ENCODE measurements at places on chromosomes 11 and 22.

GRCh38 chr11:28535677-28536076 lies 427.5 kb downstream of the METTL15 start:
- no peak for DNase-seq

- no peak for DNase-seq
Observed at GRCh38 chr11:122045181-122045586, 70.8 kb downstream of the BLID start.

DNA sequence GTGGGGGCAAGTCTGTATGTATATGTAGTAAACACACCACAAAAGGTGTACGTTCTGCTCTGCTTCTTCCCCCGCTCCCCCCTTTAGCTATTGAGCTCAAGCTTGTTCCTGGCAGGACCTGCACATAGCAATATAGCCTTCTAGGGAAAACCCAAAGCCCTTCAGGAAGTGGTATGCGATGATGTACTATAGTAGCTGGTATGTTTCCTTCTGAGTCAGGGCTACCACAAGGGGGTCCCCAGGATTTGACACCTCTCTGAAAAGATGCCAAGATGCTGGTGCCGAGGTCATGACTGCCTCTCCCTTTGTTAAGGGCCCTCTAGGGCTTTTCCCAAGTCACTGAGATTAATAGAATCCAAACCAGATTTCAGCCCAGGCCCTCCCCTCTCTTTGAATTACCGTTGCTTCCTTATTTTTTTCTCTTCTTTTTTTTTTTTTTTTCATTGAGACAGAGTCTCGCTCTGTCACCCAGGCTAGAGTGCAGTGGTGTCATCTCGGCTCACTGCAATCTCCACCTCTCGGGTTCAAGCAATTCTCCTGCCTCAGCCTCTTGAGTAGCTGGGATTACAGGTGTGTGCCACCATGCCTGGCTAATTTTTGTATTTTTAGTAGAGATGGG lies 268.4 kb downstream of the ETS1 start:
- DNase-seq, result peak; percentile 55

GRCh38 chr11:109986488-109986887 lies 106.7 kb upstream of the ZC3H12C start:
- no peak for DNase-seq

GRCh38 chr11:61004180-61004611 lies 32.7 kb downstream of the CD6 start:
- peak; percentile 52 for DNase-seq

- peak; percentile 10 for DNase-seq
Observed at GRCh38 chr22:41873391-41873790, 40.5 kb downstream of the SREBF2 start.

GRCh38 chr22:50702821-50703725 lies 30.4 kb downstream of the SHANK3 start:
- DNase-seq, result no peak

- DNase-seq, result no peak
Observed at GRCh38 chr11:79437981-79438630, 2.7 kb downstream of the TENM4 start.

DNA sequence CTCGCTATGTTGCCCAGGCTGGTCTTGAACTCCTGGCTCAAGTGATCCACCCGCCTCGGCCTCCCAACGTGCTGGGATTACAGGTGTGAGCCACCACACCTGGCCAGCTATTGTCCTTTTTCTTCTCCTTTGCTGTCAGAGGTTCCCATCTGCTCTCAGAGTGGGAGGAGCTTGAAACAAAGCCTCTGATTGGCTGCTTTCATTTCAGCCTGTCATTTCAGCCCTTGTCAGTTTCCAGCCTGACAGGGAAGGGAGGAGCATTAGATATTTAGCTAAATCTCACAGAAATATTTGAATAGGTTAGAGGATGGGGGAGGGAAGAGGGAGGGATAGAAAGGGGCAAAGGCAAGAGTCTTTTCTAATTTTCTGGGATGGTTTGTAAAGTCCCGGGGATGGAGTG lies 8.7 kb downstream of the SLC22A6 start:
- DNase-seq, result no peak

DNA sequence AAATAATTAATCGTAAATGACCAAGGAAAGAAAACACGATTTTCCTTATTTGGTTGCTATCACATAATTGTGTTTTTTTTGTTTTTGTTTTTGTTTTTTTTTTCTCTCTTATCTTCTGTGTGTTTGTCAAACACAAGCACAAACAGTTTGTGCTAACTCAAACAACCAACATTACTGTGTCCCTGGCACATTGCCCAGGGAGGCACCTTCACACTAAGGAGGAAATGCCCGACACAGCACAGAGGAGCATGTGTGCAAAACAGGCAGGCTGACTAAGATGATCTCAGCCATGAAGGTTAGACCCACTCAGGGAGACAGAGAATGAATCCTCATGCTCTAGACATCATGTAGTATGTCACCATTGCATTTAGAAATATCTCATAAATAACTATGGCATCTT lies 130.1 kb downstream of the SOX6 start:
- DNase-seq, result no peak

GRCh38 chr11:126840201-126840886 lies 160.2 kb downstream of the KIRREL3 start:
- DNase-seq, result no peak

- no peak for DNase-seq
Observed at GRCh38 chr11:15150507-15150906, 35.8 kb downstream of the INSC start.

DNA sequence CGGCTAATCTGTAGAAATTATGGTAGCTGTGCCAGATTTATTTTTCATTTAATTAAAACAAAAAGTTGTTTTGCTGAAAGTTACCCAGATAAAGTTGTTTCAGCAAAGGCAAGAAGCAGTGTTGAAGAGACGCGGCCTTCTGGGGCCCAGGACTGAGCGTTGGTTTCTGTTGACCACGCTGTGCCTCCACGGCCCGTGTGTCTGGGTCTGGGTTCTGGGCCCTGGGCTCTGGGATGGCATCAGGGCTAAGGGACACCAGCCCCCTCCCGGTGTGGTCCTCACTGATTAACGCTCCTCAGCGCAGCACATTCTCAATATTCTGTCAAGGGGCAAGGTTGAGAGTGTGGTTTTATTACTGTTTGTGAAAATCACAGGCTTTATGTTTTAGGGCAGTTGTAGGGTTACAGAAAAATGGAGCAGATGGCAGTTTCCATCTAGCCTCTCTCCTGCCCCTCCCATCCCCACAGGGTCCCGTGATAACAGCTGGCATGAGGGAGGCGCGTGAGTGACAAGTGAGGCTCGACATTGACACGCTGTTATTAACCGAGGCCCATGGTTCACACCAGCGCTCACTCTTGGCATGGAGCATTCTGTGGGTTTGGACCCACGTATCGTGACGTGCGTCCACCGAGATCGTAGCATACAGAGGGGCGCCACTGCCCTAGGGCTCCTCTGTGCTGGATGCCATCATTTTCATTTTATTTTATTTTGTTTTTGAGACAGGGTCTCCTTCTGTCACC lies 1231.4 kb downstream of the BRD1 start:
- DNase-seq, result no peak
